ENCODE measurements at places on chromosomes 12 and 14. TPM values are rescaled to one million over a fixed set of nuclear protein-coding genes. Genes with fewer than 3 reads are reported as not detected.
A peak's percentile ranks its signal among the peaks of the same experiment; 100 is the strongest.

The NOC4L gene
- total RNA-seq, result 11.4 TPM

The GALNT16 gene
- 6.0 TPM for total RNA-seq

The SLC10A1 gene
- total RNA-seq, result not detected

The SYCP3 gene
- not detected for total RNA-seq

The OR4K17 gene
- not detected for total RNA-seq

The NT5DC3 gene
- 185 TPM for total RNA-seq

The SERPINA4 gene
- not detected for total RNA-seq

The NPFF gene
- total RNA-seq, result not detected

The BRF1 gene
- total RNA-seq, result 25.2 TPM

The NANOG gene
- total RNA-seq, result 0.08 TPM

The GALNT9 gene
- not detected for total RNA-seq

The MIPOL1 gene
- 24.9 TPM for total RNA-seq

The VEZT gene
- total RNA-seq, result 82.1 TPM

The BCL11B gene
- under 0.01 TPM for total RNA-seq

The GPR137C gene
- total RNA-seq, result 0.23 TPM

The LYSET gene
- total RNA-seq, result 14.0 TPM

The HOXC9 gene
- total RNA-seq, result not detected

DNA sequence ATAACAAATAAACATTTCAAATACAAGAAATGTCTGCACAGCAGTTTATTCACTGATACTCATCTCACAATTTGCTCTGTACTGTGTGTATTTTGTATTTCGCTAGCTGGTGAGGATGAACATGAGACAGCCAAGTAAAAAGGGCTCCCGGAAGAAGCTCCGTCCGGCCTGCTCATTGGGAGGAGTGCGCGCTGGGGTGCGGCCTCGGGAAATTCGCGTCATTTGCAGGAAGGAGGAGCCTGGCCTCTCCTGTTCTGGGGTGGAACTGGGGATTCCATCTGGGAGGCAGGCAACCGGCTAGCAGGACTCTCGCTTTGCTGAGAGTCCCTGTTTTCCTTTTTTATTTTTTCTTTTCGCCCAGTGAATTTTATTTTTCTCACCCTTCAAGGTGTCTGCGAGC is 368.4 kb upstream of the TMEM132C start:
- ATAC-seq, result no peak

GRCh38 chr12:124588751-124589267 is 21.4 kb upstream of the NCOR2 start:
- ATAC-seq, result peak; percentile 81

- ATAC-seq, result no peak
Observed at GRCh38 chr14:23483236-23483854, 13.8 kb downstream of the NGDN start.

DNA sequence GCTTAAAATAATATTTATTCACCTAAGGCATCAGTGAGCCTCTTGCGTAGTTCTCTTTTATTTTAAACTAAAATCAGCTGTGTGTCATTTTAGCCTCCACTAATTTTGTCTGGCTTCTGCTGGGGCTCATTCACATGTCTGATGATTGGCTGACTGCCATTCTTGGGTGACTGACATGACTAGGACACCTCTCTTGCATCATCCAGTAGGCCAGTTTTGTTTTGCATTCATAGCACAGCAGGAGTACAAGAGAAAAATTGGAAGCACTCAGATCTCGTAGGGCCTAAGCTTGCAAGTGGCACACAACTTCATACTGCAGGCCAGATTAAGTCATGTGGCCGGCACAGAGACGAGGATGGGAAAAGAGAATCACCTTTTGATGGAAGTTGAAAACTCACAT is 1226.5 kb downstream of the GALC start:
- no peak for ATAC-seq

GRCh38 chr14:82035397-82035796 is 501.7 kb upstream of the SEL1L start:
- no peak for ATAC-seq

DNA sequence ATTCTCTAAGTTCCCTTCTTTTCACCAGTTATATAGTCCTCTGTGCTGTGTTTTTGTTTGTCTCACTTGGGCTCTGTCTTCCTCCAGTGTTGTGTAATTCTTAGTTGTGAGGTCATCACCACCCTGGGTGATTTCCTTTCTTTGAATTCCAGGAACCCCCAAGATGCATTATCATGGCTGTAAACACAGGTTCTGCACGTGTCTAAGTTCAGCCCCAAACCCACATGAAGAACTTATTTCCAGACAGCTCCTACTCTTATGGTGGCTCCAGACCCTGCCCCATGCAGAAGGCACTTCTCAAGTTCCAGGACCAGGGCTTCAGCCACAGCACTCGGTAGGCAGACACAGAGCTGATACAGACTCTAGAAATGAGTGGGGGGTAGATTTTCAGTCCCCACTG is 560.5 kb downstream of the BCL11B start:
- ATAC-seq, result no peak

- ATAC-seq, result no peak
Observed at GRCh38 chr14:91890291-91890749, 23.0 kb upstream of the TC2N start.

GRCh38 chr12:131264635-131265034 is 310.9 kb downstream of the ADGRD1 start:
- ATAC-seq, result no peak

GRCh38 chr12:39205969-39206368 is 237.0 kb downstream of the KIF21A start:
- no peak for ATAC-seq

DNA sequence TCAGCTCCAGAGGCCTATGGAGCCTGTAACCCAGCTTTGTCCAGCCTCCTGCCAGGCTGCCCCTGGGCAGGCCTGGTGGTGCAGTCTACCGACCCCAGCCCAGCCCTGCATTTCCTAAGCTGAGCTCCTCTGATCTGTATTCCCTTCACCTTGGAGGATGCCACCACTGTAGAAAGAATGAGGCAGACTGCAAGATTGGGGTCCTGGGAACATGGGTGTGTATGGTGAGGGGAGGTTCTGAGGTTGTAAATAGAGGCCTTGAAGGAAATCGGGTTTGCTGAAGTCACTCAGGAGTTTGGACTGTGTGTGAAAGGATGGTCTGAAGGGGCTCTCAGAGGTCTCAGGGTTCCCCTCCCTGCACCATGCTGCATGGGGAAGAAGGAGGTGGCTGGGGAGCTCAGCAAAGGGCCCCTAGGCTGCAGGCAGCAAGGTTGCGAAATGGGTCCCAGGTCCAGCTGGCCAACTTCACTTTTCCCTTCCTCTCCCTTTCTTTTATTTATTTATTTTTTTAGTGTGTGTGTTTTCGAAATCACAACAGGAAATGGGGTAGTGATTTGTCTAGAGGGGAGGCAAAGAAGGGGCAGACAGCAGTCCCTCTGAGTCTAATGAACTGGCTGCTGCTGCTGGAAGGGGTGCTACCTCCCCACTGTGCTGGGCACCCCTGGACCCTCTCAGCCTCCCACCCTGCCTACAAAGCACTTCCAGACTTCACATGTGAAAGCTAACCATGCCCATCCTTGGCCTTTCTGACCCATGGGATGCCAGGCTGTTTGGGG is 1.2 kb upstream of the LRP1-AS start:
- peak; percentile 55 for ATAC-seq

DNA sequence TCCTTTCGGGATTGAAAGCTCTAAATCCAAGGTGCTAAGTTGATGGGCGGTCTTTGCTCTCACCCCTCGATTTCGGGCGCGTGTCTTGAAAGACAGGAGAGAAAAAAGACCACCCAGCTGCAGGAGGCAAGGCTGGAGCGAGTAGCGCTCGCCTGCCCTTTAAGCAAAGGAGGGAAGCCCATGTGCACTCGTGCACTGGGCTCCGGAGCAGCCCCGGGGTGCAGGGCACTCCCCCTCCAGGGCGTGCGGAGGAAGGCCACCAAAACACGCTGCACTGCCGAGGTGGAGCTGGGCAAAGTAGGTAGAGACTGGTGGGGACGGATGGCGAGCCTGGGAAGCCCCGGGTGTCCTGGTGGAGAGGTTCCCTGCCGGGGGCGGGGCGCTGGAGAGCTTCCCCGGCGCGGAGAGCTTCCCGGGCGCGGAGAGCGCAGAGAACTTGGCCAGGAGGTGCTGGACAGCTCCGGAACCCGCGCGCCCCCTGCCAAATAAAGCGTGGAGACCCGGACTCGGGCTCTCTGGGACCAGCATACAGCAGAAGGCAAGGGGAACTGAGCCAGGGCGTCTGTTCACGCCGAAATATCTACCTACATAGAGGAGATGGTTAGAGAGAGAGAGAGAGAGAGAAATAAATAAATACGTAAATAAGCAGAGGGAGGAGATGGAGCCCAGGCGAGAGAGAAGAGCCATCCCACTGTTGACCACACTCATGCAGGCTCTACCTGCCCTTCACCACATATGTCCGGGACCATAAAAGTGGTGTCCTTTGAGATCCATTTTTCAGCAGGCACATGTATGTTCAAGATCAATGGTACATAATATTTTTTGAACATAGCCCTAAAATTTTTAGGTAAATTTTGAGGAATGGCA is 662 bp upstream of the NELL2 start:
- peak; percentile 41 for ATAC-seq

GRCh38 chr14:70709726-70710382 is 68.1 kb downstream of the TTC9 start:
- ATAC-seq, result no peak

GRCh38 chr14:62743560-62743959 is 301.7 kb downstream of the KCNH5 start:
- no peak for ATAC-seq

GRCh38 chr12:49059045-49059298 is 1.6 kb downstream of the KMT2D start:
- ATAC-seq, result no peak

GRCh38 chr14:101127224-101127623 is 223.7 kb upstream of the RTL1 start:
- no peak for ATAC-seq

DNA sequence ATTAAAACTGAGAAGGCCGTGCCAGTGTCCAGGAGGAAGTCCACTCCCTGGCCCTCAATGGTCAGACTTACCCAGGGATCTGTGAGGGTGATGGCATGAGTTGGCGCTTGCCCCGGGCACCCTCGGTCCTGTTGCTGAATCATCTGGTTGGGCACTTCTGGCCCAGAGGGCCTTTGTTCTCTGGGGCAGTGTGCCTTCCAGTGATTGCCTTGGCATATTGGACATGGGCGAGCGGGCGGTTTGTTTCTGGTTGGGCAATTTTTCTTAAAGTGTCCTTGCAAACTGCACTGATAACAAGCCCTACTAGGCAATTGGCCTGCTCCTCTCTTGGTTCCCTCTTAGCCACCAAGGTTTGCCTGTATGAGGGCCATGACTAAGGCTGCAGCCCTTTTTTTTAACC is 69.5 kb upstream of the ZDHHC17 start:
- ATAC-seq, result no peak

DNA sequence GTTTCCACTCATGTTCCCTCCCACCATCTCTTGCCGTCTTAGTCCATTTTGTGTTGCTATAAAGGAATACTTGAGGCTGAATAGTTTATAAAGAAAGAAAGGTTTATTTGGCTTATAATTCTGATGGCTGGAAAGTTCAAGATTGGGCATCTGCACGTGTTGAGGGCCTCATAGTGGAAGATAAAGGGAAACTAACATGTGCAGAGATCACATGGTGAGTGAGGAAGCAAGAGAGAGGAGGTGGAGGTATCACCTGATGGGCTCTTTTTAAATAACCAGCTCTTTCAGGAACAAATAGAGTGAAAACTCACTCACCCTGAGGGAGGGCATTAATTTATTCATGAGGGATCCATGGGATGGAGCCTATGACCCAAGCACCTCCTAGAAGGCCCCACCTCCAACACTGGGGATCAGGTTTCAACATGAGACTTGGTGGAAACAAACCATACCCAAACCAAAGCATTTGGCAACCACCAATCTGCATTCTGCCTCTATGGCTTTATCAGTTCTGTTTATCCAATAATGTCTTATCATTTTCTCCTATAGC is 29.5 kb downstream of the MYO1H start:
- no peak for ATAC-seq

- peak; percentile 75 for ATAC-seq
Observed at GRCh38 chr14:54364555-54365415, 32.0 kb upstream of the CDKN3 start.

DNA sequence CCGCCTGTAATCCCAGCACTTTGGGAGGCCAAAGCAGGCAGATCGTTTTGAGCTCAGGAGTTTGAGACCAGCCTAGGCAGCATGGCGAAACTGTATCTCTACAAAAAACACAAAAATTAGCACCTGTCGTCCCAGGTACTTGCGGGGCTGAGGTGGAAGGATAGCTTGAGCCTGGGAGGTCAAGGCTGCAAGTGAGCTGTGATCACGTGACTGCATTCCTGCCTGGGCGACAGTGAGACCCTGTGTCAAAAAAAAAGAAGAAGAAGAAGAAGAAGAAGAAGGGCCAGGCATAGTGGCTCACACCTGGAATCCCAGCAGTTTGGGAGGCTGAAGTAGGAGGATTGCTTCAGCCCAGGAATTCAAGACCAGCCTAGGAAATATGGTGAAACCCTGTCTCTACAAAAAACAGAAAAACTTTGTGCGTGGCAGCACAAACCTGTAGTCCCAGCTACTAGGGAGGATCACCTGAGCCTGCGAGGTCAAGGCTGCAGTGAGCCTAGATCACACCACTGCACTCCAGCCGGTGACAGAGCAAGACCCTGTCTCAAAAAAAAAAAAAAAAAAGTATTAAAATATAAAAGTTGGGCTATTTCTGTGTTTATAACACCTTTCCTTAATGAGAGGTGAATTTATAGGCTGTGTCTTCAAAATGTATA is 15.5 kb downstream of the RXYLT1 start:
- no peak for ATAC-seq

DNA sequence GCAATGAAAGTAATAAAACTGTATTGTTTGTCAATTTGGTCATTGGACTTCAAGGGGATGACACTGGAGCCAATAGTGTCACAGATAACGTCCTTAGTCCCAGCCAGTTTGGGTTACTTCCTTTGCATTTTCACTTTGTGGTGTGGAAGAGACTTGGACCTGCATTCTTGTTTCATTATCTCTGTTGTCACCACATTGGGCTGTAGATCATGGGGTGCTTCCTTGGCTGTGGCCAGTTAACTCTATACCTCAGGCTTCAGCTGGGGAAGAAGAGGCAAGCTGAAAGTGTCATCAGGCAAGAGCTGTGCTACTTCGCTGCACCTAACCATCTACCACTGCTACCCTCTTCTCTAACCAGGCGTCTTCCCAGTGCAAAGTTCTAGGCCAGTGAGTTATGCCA is 15.1 kb upstream of the CISTR start:
- no peak for ATAC-seq

GRCh38 chr12:48300774-48301173 is 49.9 kb downstream of the ZNF641 start:
- no peak for ATAC-seq

- ATAC-seq, result no peak
Observed at GRCh38 chr14:92507174-92507768, 6.3 kb upstream of the RIN3 start.

GRCh38 chr12:84920331-84920730 is 7.7 kb upstream of the SLC6A15 start:
- no peak for ATAC-seq

GRCh38 chr12:45257185-45257930 is 41.5 kb downstream of the ANO6 start:
- ATAC-seq, result no peak

- no peak for ATAC-seq
Observed at GRCh38 chr12:76690921-76691700, 72.8 kb upstream of the ZDHHC17 start.
